ENCODE measurements at places on chromosomes 1 and 21.

GRCh38 chr1:20611652-20612051 lies 21.6 kb upstream of the PINK1 start:
- DNase-seq, result no peak

DNA sequence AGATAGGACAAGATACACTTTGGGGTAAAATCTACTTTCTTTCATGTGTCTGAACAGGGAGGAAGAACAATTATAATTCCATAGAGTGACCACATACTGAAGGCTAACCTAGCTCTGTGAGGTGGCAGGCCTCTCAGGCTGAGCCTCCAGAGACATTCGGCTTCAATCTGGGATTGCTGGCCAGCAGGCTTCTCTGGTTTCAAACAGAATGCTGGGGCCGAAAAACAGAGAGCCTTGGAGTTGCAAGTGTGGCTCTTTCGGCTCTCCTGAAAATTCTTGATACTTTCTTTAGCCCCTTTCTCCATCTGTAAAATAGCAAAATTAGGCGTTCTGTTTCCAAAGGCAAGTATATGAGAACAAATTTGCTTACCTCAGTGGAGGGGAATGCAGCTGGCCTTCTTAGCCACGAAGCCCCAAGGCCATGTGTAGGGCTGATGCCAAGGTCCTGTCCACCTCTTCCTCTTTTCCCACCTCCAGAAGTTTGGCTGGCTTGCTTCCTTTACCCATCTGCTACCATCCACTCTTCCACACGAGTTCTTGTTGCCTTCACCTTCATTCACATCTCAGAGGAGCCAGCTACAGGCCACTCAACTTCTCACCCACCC lies 30.0 kb upstream of the UBE2U start:
- no peak for DNase-seq

DNA sequence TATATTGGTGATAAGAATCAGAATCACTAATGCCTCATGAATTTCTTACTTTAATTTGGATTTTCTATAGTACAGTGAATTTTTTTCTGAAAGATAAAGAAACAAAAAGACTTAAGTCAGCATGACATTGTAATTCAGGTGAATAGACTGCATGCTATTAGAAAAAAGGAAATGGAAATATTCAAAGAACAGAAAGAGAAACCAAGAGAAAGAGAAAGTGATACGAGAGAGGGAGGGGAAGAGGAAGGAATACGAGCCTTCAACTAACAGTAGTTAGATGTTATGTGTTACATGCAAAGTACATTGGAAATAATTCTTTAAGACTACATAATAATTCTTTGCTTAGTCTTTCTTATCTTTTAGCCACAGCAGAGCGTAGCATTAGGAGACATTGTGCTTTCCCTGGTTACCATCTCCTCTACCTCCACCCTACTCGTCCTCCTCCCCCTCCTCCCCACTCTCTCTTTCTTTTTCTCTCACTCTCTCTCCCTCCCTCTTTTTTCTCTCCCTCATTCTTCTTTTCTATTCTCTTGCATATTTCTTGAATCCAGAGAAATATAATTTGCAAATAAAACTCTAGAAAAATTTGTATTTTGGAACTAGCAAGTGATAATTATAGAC lies 46.4 kb upstream of the ADGRL4 start:
- DNase-seq, result no peak

DNA sequence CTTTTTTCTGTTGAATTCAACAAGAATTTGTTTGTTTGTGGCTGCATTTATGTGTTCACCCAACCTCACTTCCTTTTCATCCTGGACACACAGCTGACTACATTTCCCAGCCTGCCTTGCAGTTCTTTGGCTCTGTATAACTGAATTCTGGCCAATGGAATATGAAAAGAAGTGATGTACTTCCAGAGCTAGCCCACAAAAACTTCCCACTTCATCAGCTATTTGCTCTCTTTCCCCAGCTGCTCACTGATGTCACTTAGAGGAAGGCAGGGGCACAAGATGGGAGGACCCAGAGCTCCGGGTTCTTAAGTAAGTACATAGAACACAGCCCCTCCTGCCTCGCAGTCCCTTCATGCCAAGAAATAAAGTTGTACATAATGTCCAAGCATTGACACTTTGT lies 235.0 kb upstream of the FGGY start:
- DNase-seq, result no peak

GRCh38 chr21:40271164-40271563 lies 403.9 kb downstream of the PCP4 start:
- no peak for DNase-seq

- DNase-seq, result no peak
Observed at GRCh38 chr1:164774413-164774812, 215.4 kb downstream of the PBX1 start.

GRCh38 chr1:197234581-197234980 lies 33.5 kb upstream of the CRB1 start:
- no peak for DNase-seq

- DNase-seq, result no peak
Observed at GRCh38 chr1:85198864-85199263, 2.0 kb downstream of the SYDE2 start.

DNA sequence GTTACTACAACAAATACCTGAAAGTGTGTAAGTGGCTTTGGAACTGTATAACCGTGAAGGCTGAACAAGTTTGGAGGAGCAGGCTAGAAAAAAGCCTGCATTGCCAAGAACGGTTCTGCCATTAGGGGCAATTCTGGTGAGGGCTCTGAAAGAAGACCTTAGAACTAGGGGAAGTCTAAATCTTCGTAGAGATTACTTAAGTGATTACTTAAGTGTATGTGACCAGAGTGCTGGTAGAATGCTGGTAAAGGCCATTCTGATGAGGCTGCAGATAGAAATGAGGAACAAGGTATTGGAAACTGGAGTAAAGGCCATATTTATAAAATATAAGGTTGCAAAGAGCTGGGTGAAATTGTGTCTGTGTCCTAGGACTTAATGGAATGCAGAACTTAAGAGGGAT lies 158.0 kb downstream of the CLIC6 start:
- no peak for DNase-seq

DNA sequence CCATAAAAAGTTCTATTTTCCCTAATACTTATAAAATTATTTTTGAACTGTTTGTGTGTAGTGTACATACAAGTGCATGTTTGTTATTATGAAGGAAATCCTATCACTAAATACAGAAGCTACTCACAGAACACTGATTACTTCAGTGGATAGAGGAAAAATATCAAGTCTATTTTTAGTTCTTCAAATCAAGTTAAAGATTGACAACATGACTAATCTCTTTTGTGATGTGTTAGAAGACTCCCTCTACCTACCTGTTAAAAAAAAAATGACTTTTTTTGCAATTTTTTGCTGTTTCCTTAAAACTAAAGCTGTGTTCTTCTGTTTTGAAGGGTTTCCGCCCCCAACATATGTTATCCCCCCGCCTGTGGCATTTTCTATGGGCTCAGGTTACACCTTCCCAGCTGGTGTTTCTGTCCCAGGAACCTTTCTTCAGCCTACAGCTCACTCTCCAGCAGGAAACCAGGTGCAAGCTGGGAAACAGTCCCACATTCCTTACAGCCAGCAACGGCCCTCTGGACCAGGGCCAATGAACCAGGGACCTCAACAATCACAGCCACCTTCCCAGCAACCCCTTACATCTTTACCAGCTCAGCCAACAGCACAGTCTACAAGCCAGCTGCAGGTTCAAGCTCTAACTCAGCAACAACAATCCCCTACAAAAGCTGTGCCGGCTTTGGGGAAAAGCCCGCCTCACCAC lies 45.5 kb downstream of the NCF2 start:
- DNase-seq, result no peak

DNA sequence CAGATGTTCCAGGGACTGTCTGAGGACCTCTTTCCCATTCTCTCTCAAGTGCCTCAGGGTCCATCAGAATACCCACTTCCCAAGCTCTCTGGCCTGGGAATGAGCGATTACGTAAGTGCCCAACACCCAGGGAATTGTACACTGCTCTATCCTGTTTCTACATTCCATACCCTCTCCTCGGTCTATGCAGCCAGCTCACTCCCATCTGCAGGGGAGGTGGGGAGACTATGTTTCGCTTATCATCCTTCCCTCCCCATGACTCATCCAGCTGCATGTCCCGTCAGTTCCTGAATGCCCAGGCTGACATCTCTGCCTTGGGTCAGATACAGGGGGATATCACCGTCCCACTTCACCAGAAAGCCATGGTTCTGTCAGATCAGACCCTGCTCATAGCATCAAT lies 34.5 kb upstream of the CD1D start:
- no peak for DNase-seq

GRCh38 chr1:199821029-199821779 lies 206.3 kb upstream of the NR5A2 start:
- DNase-seq, result peak; percentile 22

DNA sequence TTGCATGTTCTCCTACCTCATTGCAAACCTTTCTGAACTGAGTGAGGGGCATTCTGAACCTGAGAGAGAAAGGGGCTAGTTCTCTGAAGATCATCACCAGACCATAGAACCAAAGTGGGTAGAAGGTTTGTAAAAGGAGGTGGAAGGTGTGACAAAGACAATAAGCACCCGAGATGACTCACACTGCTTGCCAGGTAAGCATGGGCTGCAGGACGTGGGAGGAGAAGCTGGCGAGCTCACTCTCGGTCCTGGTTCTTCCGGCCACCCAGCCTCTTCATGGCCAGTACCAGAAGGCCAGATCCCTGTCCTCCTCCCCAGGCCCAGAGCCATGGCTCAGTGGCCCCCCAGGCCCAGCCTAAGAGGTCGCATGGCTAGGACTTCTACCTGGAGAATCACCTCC lies 128.3 kb downstream of the TMEM53 start:
- no peak for DNase-seq

GRCh38 chr1:35883635-35884101 lies 659 bp downstream of the AGO1 start:
- DNase-seq, result peak; percentile 11

DNA sequence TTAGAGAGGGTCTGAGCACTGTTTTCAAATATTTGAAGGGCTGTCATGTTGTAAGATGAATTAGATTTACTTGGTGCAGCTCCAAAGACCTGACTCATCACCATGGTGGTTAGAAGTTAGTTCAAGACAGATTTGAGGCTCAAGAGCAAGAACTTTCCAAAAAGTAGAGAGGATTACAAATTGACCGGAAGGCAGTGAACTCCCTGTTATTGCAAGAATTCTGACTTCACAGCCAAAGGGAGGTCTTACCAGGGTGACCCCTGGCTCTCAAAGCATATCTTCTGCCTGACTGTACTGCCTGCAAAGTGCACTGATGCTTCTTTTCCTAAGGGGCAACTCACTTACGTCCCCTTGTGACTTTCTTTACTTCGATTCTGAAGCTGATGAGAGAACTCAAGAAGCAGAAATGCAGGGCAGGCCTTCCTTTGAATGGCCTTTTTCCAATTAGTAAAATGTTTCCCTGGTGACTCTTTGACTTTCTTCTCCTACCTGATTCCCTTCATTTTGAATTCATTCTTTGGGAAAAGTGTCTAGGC lies 86.4 kb downstream of the NAV1 start:
- DNase-seq, result no peak

- DNase-seq, result no peak
Observed at GRCh38 chr1:54928327-54928726, 41.3 kb upstream of the DHCR24 start.

- no peak for DNase-seq
Observed at GRCh38 chr1:31936278-31936980, 1.7 kb downstream of the PTP4A2 start.

DNA sequence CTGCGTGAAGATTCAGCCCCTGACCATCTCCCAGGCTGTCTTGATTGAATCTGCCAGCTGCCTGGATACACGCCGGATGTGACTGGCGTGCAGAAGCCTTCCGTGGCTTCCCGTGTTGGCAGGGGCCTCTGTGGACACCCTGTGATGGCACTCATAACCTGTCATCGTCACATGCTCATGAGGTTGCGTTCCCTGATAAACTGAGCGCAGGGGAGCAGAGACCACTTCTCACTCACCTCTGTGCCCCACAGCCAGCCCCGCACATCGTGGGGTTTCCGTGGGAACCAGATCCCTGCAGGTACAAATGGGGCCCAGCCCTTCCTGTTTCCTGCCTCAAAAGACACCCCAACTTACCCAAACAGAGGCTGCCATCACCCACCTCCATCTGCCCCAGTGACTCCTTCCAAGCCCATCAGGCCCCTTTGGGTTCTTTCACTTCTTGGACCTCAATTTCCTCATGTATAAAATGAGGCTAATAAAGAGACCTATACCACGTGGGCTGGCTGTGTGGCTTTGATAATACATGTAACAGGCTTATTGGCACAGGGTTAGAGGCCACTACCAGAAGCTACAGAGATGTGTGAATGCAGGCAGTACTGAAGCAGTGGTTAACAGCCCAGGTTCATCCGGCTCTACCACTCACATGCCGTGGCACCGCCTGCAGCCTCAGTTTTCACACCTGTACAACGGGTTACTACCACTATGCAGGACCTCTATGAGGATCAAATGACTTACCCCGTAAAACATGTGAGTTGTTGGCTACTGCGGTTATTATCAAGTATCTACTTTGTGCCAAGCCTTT lies 23.6 kb downstream of the HTR6 start:
- DNase-seq, result no peak

- no peak for DNase-seq
Observed at GRCh38 chr1:219040291-219040690, 133.4 kb upstream of the LYPLAL1 start.

DNA sequence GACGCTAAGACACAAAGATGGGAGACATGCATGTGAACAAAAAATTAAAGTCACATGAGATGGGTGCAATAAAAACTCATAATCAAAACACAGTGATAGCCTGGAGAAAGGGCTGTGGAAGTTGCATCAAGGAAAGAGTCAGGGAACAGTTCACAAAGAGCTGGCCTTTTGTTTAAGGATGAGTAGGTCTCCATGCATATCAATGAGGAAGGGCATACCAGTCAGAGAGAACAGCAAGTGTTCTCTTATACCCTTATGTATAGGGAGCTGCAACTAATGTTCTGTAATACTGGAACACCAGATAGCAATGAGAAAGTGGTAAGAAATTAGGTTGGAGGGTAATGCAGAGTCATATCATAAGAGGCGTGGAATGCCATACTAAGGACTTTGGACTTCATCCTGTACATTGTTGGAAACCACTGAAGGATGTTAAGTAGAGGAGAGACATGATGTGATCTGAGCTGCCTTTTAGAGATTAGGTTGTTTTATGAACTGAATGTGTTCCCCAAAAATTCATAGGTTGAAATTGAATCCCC lies 46.7 kb upstream of the SAMD13 start:
- no peak for DNase-seq

DNA sequence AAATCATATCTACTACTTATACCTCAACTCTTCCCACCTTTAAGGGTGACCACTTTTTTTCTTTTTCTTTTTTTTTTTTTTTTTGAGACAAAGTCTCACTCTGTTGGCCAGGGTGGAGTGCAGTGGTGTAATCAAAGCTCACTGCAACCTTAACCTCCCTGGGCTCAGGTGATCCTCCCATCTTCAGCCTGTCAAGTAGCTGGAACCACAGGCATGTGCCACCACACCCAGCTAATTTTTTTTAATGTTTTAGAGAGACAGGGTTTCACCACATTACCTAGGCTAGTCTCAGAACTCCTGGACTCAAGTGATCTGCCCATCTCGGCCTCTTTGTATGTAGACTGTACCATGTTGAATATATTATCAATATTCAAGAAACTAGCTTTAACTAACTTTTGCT lies 39.4 kb downstream of the NRDC start:
- DNase-seq, result no peak

- no peak for DNase-seq
Observed at GRCh38 chr1:39564941-39565340, 11.6 kb downstream of the PABPC4 start.
